ENCODE measurements at places on chromosomes 3 and 15. TPM values are rescaled to one million over a fixed set of nuclear protein-coding genes. Genes with fewer than 3 reads are reported as not detected.

CLDN16 gene
- not detected for total RNA-seq

PODXL2 gene
- total RNA-seq, result 31.4 TPM

- DNase-seq, result no peak
- no peak overlapping the region for H3K4me3 ChIP-seq
- no peak overlapping the region for H3K27ac ChIP-seq
- H3K4me1 ChIP-seq, result peaks cover 2% of the 10 kb centered on the region
- no peaks in the 10 kb centered on the region for H3K36me3 ChIP-seq
These were observed 2.0 kb upstream of the CEMIP start for GRCh38 chr15:80777137-80777536.

- H3K27ac ChIP-seq, result no peak overlapping the region
- no peaks in the 10 kb centered on the region for H3K36me3 ChIP-seq
- H3K4me1 ChIP-seq, result no peaks in the 10 kb centered on the region
- DNase-seq, result no peak
- H3K27me3 ChIP-seq, result no peaks in the 10 kb centered on the region
- no peak overlapping the region for H3K4me3 ChIP-seq
These were observed 1609.6 kb downstream of the SI start for GRCh38 chr3:163468531-163469335.

DPPA2 gene
- 12.6 TPM for total RNA-seq
